ENCODE measurements at places on chromosomes 2 and 18.

GRCh38 chr2:239098288-239098970, 250.5 kb downstream of the TWIST2 start:
- peak; percentile 13 for DNase-seq

DNA sequence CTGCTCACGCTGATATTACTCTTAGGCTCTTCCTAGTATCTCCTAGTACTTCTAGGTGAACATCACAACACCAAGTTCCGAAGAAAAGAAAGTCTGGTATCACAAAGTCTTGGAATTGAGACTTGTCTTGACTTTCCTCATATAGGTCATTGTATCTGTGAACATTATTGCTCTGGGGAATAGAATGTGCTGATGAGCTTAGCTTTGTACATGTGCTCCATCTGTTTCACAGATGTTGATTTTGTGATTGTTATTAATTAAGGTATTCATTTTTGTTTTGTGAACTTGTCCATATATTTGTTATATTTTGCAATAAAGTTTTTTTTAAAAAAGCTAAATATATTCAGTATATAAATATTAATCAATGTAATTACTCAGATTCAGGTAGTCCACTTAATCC, 111.7 kb downstream of the BABAM2 start:
- DNase-seq, result no peak

DNA sequence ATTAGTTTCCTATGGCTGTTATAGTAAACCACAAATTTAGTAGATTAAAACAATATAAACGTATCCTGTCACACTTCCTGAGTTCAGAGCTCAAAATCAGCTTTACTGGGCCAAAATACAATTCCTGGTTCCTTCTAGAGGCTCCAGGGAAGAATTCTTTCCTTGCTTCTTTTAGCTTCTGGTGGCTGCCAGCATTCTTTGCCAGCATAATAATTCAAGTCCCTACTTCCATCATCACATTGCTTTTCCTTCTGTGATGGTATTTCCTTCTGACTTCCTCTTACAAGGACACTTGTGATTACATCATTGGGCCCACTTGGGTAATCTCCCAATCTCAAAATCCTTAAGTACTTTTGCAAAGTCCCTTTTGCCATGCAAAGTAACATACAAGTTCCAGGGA, 40.6 kb downstream of the MOB4 start:
- peak; percentile 7 for DNase-seq

DNA sequence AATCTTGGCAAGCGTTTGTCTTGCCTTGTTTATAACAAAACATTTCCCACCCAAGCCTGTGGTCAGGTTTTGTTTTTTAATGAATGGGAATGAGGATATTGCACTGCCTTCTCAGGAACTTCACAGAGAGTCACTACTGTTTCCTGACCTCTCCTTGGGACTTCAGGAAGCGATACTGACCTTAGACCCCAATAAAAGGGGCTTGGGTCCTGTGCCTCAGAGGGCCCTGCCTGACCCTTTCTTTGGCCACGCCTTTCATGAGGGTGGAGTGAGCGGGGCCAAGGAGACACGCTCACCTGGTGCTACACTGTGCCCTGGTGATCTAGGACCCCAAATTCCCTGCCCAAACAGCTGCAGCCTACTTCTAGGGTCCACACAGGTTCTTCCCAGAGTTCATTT, 92.8 kb upstream of the TGFA start:
- no peak for DNase-seq

- DNase-seq, result no peak
These were observed 56.2 kb downstream of the DDX1 start for GRCh38 chr2:15647622-15648590.
